Heart right ventricle (tissue), 16 donors: ENCODE measurements at places on chromosomes 5 and 9. TPM values are rescaled to one million over a fixed set of nuclear protein-coding genes. Genes with fewer than 3 reads are reported as not detected.

Gene CCL27
- total RNA-seq: not detected

Gene PLPP7
- 137 TPM for total RNA-seq

DNA sequence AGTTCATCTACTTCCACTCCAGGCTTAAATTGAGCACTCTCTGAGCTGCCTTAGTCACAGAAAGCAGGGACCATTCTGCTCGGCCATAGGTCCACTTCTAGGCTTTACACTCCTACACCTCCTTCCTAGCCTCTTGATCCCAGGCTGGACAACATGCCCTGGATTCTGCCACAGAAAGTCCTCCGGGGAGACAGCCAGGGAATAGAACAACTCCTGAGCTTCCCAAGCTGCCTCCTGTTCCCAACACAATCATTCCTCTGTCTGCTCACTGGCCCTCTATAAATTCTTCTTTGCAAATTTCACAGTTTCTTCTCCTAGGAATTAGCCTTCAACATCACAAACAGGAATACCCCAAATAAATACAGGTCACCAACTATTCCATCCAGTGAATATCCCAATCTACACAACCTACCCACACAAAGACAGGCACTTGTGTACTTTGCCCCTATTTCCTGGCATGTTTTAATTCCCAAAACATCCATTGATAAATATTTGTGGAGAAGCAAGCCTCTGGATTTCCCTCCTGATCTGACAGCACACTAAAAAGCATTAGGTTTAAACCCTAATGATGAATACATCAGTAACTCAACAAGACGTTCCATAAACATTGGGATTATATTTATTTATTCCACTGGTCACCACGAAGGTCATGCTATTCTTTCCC lies 125.5 kb downstream of the ENC1 start:
- H3K36me3 ChIP-seq: no peaks in the 10 kb centered on the region
- H3K27ac ChIP-seq: no peak overlapping the region
- DNase-seq: no peak
- no peaks in the 10 kb centered on the region for H3K27me3 ChIP-seq
- H3K4me3 ChIP-seq: no peak overlapping the region
- peaks cover 9% of the 10 kb centered on the region for H3K4me1 ChIP-seq

DNA sequence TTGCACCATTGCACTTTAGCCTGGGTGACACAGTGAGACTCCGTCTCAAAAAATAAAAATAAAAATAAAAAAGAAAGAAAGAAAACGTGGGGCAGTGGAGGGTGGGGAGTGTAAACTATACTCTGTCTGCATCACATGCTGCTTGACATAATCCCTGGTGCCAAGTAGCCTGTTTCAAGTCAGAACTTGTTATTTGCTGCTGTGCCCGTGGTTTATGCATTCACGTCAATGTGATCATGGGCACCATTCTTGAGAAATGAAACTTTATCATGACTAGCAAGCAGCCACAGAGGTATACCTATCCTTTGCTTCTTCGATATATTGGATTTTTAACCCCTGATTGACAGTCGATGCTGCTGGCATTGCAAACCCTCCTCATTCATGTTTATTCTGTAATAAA lies 4.1 kb upstream of the SMU1 start:
- no peak for DNase-seq
- no peaks in the 10 kb centered on the region for H3K36me3 ChIP-seq
- no peak overlapping the region for H3K27ac ChIP-seq
- H3K27me3 ChIP-seq: no peaks in the 10 kb centered on the region
- H3K4me3 ChIP-seq: no peak overlapping the region
- peaks cover 41% of the 10 kb centered on the region for H3K4me1 ChIP-seq

GRCh38 chr5:68151812-68152211 lies 63.7 kb upstream of the PIK3R1 start:
- H3K4me1 ChIP-seq: no peaks in the 10 kb centered on the region
- no peak overlapping the region for H3K4me3 ChIP-seq
- H3K36me3 ChIP-seq: no peaks in the 10 kb centered on the region
- DNase-seq: no peak
- H3K27me3 ChIP-seq: no peaks in the 10 kb centered on the region

Gene C1QTNF2
- total RNA-seq: 1.3 TPM

Gene PRDM9
- not detected for total RNA-seq

Gene C9orf57
- not detected for total RNA-seq

DNA sequence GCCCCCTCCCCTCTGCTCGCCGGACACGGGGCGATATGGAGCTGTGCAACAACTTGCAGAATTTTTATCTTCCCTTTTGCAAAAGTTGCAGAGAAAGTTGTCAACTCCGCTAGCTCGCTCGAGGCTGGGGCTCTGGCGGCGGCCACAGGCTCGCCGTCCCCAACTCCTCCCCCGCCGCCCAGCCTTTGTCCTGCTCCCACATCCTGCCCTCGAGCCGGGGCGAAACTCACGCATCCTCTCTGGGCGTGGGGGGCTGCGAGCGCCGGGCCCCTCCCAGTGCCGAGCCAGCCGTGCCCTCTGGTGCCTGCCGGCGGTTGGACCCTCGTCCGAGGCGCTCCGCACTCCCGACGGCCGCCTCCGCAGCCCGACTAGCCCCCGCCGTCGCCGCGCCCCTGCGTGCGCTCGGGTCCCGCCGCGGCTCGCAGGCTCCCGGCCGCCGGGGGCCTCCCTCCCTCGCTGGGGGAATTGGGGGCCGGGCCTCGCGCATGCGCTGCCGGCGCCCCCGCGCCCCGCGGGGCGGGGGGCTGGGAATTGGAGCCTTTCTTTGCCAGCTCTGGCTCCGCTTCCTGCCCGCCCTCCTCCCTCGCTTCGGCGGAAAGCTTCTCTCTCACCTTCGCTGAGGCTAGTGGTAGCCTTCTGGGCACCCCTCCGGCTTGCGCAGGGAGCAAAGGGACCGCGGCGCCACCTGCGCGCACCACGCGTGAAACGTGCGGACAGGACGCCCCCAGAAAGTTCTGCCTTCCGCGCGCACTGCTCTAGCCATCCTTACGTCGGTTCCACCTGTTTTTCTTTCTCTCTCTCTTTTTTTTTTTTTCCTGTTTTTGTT lies at the start of gene CCNJL:
Gene CCNJL (minus strand): TSS at position 431 of the 826 bp plus-strand sequence. CDS start 641 bp downstream, outside the sequence.
- H3K4me3 ChIP-seq: peak within 1 kb of the TSS; percentile 92
- peaks cover 17% of the 10 kb centered on the region for H3K4me1 ChIP-seq
- peak within 1 kb of the TSS; percentile 83 for H3K27ac ChIP-seq
- no peaks in the 10 kb centered on the region for H3K36me3 ChIP-seq
- H3K27me3 ChIP-seq: no peaks in the 10 kb centered on the region

- no peak overlapping the region for H3K4me3 ChIP-seq
- no peaks in the 10 kb centered on the region for H3K36me3 ChIP-seq
- no peak overlapping the region for H3K27ac ChIP-seq
- peaks cover 5% of the 10 kb centered on the region for H3K4me1 ChIP-seq
- H3K27me3 ChIP-seq: no peaks in the 10 kb centered on the region
- DNase-seq: no peak
These were observed 55.0 kb upstream of the APC start for GRCh38 chr5:112682621-112683061.
